ENCODE measurements at places on chromosomes 2 and 18.

- no peak for DNase-seq
These were observed 145.4 kb downstream of the NCK2 start for GRCh38 chr2:105890111-105890510.

DNA sequence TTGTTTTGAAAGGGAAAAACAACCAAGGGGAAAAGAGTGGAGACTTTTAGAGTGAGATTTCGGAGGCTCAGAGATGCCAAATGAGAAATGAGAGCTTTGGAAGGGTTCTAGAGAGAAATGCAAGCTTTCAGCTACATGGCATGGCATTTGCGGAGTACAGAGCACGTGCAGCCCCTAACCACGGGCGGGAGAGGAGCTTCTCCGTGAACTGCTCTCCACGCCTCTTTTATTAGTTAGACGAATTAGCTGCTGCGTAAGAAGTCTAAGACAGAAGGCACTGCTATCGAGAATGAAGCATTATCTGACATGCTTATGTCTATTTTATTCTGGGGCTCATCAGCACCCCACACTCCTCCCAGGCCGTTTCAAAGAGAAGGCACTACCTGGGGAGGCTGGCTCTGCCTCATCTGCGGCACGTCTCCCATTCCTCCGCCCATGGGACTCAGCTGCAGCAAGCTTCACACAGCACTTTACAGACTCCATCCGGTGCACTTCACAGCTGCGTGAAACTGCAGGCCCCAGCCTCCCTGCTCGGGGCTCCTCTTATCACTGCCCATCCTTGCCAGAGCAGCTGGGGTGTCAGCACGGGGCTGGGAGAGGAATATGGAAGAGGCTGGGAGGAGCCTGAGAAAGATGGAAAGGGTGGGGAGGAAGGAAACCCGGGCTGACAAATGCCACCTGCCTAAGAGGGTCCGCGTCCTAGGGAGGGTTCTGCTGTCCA lies 207.3 kb upstream of the APCDD1 start:
- no peak for DNase-seq

GRCh38 chr2:154233231-154233630 lies 361.5 kb downstream of the GALNT13 start:
- no peak for DNase-seq

DNA sequence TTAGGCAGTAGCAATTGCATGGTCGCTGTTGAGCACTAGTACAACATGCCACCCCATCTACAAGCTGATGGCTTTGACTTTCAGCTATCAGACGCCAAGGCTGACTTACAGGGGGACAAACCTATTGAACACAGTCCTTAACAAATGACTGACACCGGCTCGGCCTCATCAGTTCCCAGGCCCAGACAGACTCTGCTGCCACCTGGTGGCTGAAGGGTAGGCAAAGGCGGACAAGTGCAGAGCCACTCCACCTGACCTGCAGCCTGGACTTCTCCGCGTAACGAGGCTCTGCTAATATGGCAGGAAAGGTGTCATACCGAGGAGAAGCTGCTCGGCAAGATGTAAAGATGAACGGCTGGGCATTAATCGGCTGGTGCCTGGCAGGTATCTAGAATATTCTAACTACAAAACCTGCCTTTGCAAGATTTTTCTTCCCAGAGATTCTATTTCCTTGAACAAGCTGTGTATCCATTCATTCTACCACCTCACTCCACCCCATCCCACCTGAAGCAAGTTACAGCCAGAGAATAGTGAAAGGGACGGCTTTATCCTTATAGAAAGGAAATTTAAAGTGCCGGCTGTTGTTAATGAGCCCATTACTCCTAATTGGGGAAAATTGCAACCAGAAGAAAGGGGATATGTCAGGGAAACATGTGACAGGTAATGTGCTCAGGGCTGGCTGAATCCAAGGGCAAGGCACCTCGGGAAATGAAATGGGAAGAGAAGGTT lies 67.4 kb downstream of the STEAP3 start:
- DNase-seq = peak; percentile 4

DNA sequence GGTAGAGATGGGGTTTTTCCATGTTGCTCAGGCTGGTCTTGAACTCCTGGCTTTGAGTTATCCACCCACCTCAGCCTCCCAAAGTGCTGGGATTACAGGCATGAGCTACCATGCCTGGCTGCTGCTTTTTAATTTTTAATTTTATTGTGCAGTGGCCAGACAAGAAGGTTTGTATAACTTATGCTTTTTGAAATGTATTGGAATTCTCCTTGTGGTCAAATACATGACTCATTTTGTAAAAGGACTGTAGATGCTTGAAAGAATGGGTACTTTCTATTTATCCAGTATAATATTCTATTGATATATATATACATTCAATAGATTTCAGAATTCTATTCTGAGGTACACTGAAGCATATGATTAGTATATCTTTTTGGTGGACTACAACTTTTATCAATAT lies 82.6 kb upstream of the ST3GAL5 start:
- peak; percentile 21 for DNase-seq

- DNase-seq = peak; percentile 9
These were observed 13.2 kb upstream of the SCYGR5 start for GRCh38 chr2:227653419-227653818.

- DNase-seq = peak; percentile 9
These were observed 27.3 kb upstream of the NFU1 start for GRCh38 chr2:69464575-69464974.

GRCh38 chr2:226118471-226119429 lies 680.9 kb downstream of the IRS1 start:
- peak; percentile 73 for DNase-seq

DNA sequence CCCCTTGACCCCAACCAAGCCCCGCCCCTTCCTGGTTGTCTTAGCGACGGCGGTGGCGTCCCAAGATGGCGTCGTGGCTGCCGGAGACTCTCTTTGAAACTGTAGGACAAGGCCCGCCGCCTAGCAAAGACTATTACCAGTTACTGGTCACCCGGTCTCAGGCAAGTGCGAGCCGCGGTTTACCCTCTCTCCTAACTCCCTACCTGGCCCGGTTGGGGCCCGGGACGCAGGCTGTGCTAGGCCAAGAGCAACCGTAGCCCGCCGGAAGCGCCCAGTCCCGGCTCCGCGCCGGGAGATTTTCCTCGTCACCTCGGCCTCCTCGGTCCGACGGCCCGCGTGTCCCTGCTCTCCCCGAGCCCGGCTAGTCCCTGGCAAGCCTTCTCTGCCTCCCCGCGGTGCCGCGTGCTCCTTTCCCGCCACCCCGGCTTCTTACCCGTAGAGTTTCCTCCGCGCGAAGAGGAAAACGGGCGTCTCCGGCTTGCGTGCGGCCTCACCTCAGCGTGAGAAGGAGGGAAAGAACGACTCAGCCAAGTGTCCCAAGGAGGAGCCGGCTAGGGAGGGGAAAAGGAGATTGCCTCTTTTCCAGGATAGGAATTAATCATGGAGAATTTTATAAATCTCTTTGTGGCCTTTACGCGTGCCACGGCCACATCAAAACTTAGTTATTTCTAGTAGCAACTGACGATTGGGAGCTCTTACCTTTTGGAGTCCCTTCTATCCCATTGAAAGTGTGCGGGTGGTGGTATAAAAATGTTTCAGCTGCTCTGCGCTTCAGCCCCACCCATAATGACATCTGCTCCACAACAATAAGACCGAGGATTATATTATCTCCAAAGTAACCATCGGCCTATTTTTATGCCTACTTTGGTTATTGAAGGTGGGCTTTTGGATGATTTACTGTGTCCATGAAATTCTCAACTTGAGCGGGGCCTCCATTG lies at the start of gene FBXO36:
FBXO36 (plus strand) TSS at position 55 of the 938 bp plus-strand sequence; CDS start at position 66, 11 bp downstream.
- DNase-seq = no peak

DNA sequence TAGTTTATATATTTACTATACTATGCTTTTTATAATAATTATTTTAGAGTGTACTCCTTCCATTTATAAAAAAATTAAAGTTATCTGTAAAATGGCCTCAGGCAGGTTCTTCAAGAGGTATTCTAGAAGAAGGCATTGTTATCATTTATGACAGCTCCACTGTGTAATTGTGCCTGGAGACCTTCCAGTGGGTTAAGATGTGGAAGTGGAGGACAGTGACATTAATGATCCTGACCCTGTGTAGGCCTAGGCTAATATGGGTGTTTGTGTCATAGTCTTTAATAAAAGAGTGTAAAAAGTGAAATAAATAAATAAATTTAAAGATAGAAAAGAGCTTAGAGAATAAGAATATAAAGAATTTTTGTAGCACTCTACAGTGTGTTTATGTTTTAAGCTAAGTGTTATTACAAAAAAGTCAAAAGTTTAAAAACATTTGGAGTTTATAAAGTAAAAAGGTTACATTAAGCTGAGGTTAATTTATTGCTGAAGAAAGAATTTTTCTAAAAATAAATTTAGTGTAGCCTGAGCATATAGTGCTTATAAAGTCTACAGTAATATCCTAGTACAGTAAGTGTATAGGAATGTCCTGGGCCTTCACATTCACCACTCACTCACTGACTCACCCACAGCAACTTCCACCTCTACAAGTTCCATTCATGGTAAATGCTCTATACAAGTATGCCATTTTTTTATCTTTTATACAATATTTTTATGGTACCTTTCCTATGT lies 190.0 kb upstream of the SESTD1 start:
- DNase-seq = peak; percentile 93

DNA sequence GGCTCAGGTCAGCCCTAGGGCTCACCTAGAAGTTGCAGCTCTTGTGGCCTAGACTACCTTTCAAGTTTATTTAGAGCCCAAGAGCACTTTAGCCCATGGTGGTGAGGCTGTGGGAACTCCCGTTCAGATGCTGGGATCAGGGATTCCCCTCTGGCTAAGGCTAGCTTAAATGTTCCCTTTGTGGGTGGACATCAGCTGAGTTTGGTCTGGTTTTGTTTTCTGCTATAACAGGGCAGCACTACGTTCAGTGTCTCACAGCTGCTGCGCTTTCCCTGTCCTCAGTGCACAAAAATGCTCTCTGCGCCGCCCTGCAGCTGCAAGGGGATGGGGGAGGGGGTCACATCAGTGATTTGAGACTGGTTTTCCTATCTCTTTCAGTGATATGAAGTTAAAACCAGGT lies 170.5 kb upstream of the KCNJ3 start:
- DNase-seq = no peak

GRCh38 chr18:70295192-70296188 lies 6.6 kb downstream of the SOCS6 start:
- no peak for DNase-seq

DNA sequence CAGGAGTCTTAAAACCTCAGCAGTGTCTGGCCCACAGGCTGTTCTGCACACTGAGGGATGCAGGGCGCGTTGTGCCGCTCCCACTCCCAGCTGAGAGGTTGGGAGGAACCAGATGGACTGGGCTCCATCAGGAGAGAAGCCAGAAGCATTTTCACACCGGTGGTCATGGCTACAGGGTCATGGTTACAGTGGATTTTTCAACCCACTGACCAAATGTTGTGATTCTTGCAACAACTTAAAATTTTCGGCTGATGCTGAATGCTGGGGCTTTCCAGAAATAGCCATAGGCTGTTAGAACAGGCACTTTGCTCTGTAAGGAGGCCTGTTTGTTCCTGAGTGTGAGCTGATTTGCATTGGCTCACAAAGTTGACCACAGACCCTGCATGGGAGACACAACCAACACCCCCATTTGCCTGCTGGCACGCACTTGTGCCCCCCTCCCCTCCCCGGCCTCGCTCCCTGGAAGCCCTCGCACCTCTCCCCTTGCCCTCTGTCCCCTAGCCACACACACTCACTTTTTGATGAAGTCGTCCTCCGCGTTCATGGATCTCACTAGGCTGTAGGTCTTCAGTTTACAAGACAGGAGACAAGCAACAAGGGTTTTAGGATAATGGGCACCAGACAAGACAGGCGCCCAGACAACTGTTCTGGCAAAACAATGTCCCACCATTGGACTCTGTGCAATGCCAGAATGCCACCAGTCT lies 3.4 kb downstream of the LPIN1 start:
- no peak for DNase-seq

DNA sequence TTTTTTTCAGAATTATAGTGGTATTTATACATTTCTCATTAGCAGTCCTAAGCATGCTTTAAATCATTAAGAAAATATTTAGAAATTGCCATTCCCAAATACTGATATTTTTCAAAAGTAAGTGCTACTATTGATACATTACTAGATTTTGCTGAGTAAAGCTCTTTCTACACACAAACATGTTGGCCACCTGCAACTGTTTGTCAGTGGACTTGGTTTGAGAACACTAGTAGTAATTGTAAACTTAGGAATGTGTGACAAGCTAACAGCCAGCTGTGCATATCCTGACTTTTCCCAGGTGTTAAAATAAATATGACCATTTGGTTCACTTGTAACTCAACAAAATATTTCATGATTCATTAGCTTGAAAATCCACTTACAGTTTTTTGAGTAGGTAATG lies 103.1 kb downstream of the MSTN start:
- DNase-seq = no peak

GRCh38 chr18:57210716-57211411 lies 64.0 kb downstream of the BOD1L2 start:
- no peak for DNase-seq

DNA sequence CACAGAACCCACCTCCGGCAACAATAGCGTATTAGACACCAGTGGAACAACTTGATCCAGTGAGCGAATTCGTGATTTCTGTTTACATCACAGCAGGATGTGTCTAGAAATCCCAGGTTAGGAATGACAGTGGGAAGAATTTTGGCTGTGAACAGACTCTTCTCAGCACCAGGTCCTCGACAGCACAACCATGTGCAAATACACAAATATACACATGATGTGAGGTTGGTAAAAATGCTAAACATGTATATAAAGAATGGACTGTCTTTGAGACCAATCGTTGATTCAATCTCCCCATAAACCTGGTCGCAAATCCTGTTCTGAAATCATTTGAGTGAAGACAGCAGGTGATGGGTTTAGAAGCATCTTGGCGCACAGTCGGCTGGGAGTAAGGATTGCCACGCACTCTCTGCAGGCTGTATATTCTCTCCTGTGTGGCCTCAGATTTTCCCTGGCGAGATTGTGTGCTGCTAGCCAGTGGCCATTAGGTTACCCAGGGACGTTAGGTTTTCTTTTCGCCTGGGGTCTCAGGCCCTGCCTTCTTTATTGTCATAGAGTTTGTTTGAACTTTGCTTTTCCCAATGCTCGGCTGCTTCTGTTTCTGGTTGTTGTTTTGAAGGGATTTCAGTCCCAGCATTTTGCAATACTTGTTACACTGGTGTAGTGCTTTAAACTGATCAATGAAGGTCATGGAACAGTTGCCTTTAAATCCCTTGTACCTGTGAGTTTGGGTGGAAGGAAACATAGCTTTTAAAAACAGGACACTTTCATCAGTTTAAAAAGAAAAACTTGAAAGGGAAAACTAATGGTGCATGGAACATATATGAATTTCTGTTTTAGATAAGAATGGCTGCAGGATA lies 147.3 kb downstream of the ALPK2 start:
- DNase-seq = no peak

Measured in AG04449 (cell line).